Ovary (tissue), 10 donors: ENCODE measurements at places on chromosomes 4 and X.
A peak's percentile ranks its signal among the peaks of the same experiment; 100 is the strongest.

GRCh38 chr4:28009541-28009940 is 1148.9 kb downstream of the STIM2 start:
- no peaks in the 10 kb centered on the region for H3K4me1 ChIP-seq
- H3K27ac ChIP-seq: no peak overlapping the region
- no peak for DNase-seq

- H3K27me3 ChIP-seq: no peaks in the 10 kb centered on the region
- H3K4me1 ChIP-seq: no peaks in the 10 kb centered on the region
- no peak overlapping the region for H3K4me3 ChIP-seq
Measured at GRCh38 chr4:86894455-86894854, 2.2 kb upstream of the C4orf36 start.

GRCh38 chr4:17807446-17807845 is 3.1 kb downstream of the DCAF16 start:
- H3K4me1 ChIP-seq: peaks cover 5% of the 10 kb centered on the region
- no peak for DNase-seq
- peak overlapping the region; percentile 0 for H3K4me3 ChIP-seq

- H3K27me3 ChIP-seq: no peaks in the 10 kb centered on the region
- H3K27ac ChIP-seq: no peak overlapping the region
- peaks cover 31% of the 10 kb centered on the region for H3K4me1 ChIP-seq
Measured at GRCh38 chr4:147825451-147826287, 93.8 kb downstream of the ARHGAP10 start.

GRCh38 chr4:70844180-70844579 is 4.5 kb upstream of the GRSF1 start:
- H3K36me3 ChIP-seq: no peaks in the 10 kb centered on the region
- H3K4me1 ChIP-seq: no peaks in the 10 kb centered on the region
- H3K27me3 ChIP-seq: no peaks in the 10 kb centered on the region
- H3K27ac ChIP-seq: no peak overlapping the region

DNA sequence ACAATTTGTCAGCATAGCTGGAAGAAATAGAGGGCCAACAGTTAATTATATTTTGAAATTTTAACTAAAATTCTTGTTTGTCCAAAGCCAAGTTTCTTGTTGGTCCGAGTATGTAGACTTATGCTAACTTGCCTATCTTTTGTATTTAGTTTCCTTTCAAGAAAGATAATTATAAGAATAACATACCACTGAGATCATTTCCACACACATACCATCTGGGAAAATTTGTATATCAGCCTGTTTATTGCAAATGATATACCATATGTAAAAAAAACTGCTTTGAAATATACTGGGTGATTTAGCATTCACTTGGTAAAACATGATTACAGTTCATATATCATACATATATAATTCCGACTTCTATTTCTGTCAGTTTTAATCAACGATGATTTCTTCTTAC is 84.7 kb upstream of the ANKRD50 start:
- no peak overlapping the region for H3K4me3 ChIP-seq
- DNase-seq: no peak
- H3K27ac ChIP-seq: no peak overlapping the region
- no peaks in the 10 kb centered on the region for H3K27me3 ChIP-seq
- H3K36me3 ChIP-seq: no peaks in the 10 kb centered on the region
- H3K4me1 ChIP-seq: no peaks in the 10 kb centered on the region

GRCh38 chr4:110106931-110107296 is 91.5 kb downstream of the ELOVL6 start:
- no peaks in the 10 kb centered on the region for H3K27me3 ChIP-seq
- no peaks in the 10 kb centered on the region for H3K36me3 ChIP-seq
- H3K27ac ChIP-seq: no peak overlapping the region
- no peak overlapping the region for H3K4me3 ChIP-seq
- DNase-seq: no peak
- no peaks in the 10 kb centered on the region for H3K4me1 ChIP-seq

- H3K4me1 ChIP-seq: no peaks in the 10 kb centered on the region
- H3K27me3 ChIP-seq: no peaks in the 10 kb centered on the region
- no peak overlapping the region for H3K27ac ChIP-seq
- H3K4me3 ChIP-seq: no peak overlapping the region
- no peaks in the 10 kb centered on the region for H3K36me3 ChIP-seq
- no peak for DNase-seq
Measured at GRCh38 chrX:12139934-12140611, 1.8 kb downstream of the FRMPD4 start.

DNA sequence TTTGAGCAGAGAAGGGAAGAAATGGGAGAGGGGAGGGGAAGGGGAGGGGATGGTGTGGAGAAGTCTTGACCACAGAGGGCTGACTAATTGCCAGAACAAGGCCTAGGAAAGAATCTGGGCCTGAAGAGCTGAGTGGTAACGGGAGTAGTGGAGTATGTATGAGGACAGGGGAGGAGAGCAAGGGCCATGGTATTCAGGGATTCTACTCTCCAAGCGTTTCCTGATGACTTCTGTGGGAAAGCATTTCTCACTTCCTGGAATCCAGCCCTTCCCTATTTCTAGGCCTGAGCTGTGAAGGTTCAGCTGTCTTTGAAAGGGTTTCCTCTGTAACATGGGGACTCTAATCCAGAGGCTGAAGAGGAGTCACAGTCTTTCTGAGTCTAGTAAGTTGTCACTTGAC is 19.7 kb upstream of the SOX3 start:
- no peak overlapping the region for H3K27ac ChIP-seq
- no peaks in the 10 kb centered on the region for H3K4me1 ChIP-seq
- H3K27me3 ChIP-seq: no peaks in the 10 kb centered on the region
- H3K36me3 ChIP-seq: no peaks in the 10 kb centered on the region
- no peak for DNase-seq

- no peaks in the 10 kb centered on the region for H3K27me3 ChIP-seq
- H3K36me3 ChIP-seq: no peaks in the 10 kb centered on the region
- H3K4me3 ChIP-seq: no peak overlapping the region
- no peak overlapping the region for H3K27ac ChIP-seq
- no peaks in the 10 kb centered on the region for H3K4me1 ChIP-seq
- DNase-seq: no peak
Measured at GRCh38 chr4:160772668-160773067, 1391.1 kb downstream of the FSTL5 start.

DNA sequence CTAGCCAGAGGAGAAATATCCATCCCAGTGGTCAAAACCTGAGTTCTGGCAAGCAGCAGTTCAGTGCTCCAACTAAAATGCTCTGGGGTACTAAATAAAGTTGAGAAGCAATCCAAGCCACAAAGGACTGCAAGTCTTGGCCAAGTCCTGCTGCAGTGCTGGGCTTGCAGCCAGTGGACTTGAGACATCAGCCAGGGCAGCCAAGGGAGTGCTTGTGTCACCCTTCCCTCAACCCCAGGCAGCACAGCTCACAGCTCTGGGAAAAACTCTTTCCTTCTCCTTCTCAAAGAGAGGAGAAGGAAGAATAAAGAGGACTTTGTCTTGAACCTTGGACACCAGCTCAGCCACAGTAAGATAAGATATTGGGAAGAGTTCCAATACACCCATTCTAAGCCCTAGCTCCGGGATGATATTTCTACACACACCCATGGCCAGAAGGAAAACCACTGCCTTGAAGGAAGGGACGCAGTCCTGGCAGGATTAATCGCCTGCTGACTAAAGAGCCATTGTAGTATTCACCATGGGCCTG is 99.8 kb downstream of the PTCHD1 start:
- no peak overlapping the region for H3K4me3 ChIP-seq
- H3K27me3 ChIP-seq: peaks cover 3% of the 10 kb centered on the region
- no peaks in the 10 kb centered on the region for H3K36me3 ChIP-seq
- H3K27ac ChIP-seq: no peak overlapping the region
- no peaks in the 10 kb centered on the region for H3K4me1 ChIP-seq

GRCh38 chrX:25523574-25524540 is 508.1 kb upstream of the ARX start:
- no peak overlapping the region for H3K4me3 ChIP-seq
- DNase-seq: no peak
- H3K36me3 ChIP-seq: no peaks in the 10 kb centered on the region
- H3K27ac ChIP-seq: no peak overlapping the region
- no peaks in the 10 kb centered on the region for H3K4me1 ChIP-seq

GRCh38 chr4:7411896-7412553 is 22.7 kb downstream of the PSAPL1 start:
- no peaks in the 10 kb centered on the region for H3K36me3 ChIP-seq
- DNase-seq: peak; percentile 3
- H3K27me3 ChIP-seq: no peaks in the 10 kb centered on the region
- no peaks in the 10 kb centered on the region for H3K4me1 ChIP-seq
- H3K4me3 ChIP-seq: no peak overlapping the region

- H3K27me3 ChIP-seq: no peaks in the 10 kb centered on the region
- no peak overlapping the region for H3K4me3 ChIP-seq
- H3K27ac ChIP-seq: no peak overlapping the region
- no peak for DNase-seq
- H3K4me1 ChIP-seq: peaks cover 13% of the 10 kb centered on the region
- no peaks in the 10 kb centered on the region for H3K36me3 ChIP-seq
Measured at GRCh38 chrX:10178866-10179463, 22.2 kb downstream of the CLCN4 start.

- H3K27me3 ChIP-seq: no peaks in the 10 kb centered on the region
- no peaks in the 10 kb centered on the region for H3K36me3 ChIP-seq
- no peaks in the 10 kb centered on the region for H3K4me1 ChIP-seq
- DNase-seq: no peak
- H3K27ac ChIP-seq: no peak overlapping the region
Measured at GRCh38 chrX:20215565-20215964, 51.1 kb downstream of the RPS6KA3 start.

- H3K36me3 ChIP-seq: no peaks in the 10 kb centered on the region
- no peak for DNase-seq
- no peaks in the 10 kb centered on the region for H3K4me1 ChIP-seq
- no peaks in the 10 kb centered on the region for H3K27me3 ChIP-seq
- H3K27ac ChIP-seq: no peak overlapping the region
Measured at GRCh38 chr4:172709376-172709775, 459.2 kb upstream of the GALNT7 start.
